Stimulated activated CD4-positive, alpha-beta T cell treated with anti-CD3 and anti-CD28 coated beads, Interleukin-4, amount 100 ng/mL, for 48 hours (primary cell): ENCODE measurements at places on chromosomes 13 and 19.

- no peak for DNase-seq
Measured at GRCh38 chr13:89628567-89628966, 1718.9 kb upstream of the MIR17HG start.

DNA sequence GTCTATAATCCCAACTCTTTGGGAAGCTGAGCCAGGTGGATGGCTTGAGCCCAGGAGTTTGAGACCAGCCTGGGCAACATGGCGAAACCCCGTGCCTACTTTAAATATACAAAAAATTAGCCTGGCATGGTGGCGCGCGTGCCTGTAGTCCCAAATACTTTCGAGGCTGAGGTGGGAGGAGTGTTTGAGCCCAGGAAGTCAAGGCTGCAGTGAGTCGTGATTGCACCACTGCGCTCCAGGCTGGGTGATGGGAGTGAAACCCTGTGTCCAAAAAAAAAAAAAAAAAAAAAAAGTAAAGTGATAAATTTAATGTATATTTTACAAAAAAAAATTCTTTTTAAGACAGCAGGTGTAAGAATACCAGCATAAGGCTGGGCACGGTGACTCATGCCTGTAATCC lies 17.6 kb downstream of the TMEM38A start:
- DNase-seq = no peak

DNA sequence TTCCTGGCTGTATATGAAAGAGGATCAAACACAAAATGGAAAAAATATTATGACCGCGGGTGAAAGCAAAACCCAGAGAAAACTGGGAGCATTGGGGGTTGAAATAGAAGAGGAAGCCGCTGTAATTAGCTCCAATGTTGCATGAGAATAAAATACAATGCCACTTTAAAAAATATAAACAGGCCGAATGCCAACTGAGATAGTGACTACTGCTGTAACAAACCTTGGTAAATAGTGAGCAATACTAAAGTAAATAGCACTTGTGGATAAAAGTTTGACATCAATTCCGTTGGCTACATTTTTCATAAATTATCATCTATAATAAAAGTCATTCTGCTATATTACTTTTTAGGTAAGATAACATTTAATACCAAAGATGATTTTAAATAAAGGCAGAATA lies 395.8 kb upstream of the MIR17HG start:
- no peak for DNase-seq

GRCh38 chr13:110536006-110536693 lies 25.4 kb downstream of the RAB20 start:
- no peak for DNase-seq

DNA sequence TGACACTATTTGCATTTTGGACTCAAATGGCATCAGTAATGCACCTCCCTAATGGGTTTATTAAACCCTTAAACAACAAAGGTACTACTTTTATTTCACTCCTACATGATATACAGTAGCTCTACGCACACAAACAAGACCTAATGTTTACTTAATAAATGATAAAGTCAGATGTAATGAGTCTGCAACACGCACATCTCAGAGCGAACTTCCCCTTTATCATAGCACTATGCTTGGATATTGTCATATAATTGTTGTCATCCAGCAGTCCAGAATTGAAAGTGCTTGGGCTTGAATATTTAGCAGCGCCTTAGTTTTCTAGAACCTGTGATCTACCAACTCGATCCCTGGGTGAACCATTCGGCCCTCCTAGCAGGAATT lies 772 bp downstream of the PARP4 start:
- DNase-seq = no peak

GRCh38 chr19:17450264-17451075 lies 2.0 kb upstream of the TMEM221 start:
- no peak for DNase-seq

DNA sequence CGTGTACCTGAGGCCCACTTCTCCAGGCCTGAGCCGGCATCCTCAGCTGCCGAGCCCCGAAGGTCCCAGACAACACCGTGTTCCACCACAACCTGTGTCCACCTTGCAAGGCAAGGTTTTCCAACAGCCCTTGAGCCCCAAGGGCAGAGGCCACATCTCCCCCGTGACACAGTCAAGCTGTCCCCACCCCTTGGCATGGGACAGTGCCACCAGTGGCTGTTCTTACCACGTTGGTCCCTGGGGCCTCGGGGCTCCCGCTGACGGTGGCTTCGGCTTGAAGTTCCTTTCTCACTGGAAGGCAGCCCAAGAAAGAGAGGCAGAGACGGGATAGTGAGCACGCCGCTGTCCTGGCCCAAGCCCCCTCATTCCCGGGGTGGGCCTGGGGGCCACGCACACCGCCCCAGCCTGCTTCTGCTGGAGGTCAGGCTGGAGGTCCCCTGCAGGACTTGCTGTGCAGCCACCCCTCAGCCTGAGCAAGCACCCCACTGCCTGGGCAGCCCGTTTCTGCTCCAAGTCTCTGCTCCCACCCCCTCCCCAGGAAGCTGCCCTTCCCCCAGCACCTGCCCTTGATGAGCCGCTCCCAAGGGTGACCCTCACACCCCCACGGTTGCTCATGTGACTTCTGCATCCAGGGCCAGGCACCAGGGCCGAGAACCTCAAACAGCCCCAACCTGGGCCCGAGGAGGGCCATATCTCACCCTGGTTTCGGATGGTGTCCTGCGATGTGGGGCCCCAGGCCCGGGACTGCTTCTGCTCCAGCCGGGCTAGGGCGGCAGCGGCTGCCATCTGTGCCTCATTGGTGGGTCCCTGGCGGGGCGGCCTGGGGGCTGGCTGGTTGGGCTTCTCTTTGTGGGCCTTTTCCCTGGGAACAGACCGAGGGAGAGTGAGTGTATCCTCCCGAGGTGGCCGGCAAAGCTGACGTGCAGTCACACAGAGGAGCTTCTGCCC lies 4.1 kb downstream of the UBXN6 start:
- no peak for DNase-seq

DNA sequence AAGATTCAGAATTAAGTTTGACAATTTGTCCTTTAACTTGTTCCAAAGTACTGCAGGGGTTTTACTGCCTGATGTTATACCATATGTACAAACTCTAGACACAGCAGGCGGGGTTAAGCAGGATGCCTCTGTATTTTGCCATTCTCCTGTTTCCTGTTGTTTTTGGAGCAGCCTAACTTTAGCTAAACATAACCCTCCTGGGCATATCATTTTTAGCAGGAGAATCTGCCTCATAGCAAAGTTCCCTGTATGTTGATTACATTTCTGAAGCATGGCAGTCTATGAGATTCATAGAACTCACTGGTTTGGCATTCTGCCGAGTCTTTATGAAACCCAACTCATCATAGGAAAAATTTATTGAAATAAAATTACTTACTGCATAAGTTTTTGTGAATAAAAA lies 5.2 kb downstream of the LHFPL6 start:
- DNase-seq = no peak

- DNase-seq = no peak
Measured at GRCh38 chr13:34749046-34749445, 193.0 kb upstream of the NBEA start.

GRCh38 chr13:45715351-45715750 lies 13.2 kb downstream of the CBY2 start:
- no peak for DNase-seq

GRCh38 chr19:56683116-56683515 lies 11.6 kb upstream of the ZNF835 start:
- no peak for DNase-seq

DNA sequence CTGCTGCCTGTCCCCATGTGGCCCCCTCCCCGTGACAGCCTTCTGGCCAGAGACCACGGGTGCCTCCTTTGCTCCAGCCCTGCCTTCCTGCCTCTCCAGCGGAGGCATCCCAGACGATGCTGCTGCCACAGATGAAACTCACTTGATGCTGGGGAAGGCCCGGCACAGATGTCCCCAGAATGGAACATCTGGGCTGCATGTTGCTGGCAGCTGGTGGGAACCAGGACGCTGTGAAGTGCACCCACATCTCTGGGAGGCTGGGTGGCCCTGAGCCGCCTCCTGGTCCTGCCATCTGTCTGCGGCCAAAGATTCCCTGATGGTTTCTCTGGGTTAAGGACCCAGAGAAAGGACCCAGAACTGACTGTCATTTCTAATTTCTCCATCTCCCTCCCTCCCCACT lies 51.9 kb upstream of the PTPRS start:
- DNase-seq = no peak

- DNase-seq = no peak
Measured at GRCh38 chr13:45289936-45290563, 50.9 kb downstream of the TPT1 start.

- DNase-seq = no peak
Measured at GRCh38 chr13:43289470-43290255, 266.3 kb downstream of the DNAJC15 start.

DNA sequence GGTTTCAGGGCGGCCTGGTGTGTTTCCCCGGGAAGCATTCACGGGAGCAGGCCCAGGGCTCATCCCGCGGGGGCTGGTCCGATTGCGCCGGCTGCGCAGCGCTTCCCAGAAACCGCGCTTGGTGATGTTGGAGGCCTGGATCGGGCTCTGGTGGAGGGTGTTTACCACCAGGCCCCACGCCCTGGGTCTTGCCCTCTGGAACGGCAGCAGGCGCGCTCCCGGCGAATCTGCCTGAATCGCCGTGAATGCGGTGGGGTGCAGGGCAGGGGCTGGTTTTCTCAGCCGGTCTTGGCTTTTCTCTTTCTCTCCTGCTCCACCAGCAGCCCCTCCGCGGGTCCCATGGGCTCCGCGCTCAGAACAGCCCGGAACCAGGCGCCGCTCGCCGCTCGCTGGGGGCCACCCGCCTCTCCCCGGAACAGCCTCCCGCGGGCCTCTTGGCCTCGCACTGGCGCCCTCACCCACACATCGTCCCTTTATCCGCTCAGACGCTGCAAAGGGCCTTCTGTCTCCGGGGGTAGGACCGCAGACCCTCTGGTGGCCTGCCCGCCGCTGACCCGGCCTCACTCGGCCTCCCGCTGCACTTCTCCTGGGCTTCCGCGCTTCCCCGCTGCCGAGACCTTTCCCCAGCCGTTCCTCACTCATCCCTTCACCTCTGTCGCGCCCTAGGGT lies 69.4 kb upstream of the GJB6 start:
- no peak for DNase-seq

DNA sequence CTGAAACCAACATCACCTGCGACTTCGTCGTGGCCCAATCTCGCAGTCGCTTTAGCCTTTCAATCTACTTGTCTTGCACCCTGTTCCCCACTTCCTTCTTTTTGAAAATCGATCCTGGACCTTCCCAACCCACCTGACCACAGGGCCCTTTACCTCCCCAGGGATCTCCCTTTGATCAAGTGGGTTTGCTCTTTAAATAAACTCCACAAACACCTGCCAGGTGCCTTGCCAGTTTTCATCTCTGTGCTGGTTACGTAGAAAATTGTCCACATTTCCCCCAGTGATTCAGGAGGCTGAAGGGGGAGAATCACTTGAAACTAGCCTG lies 14.5 kb upstream of the RAB20 start:
- DNase-seq = no peak
